ENCODE measurements at places on chromosomes 2 and 18. TPM values are rescaled to one million over a fixed set of nuclear protein-coding genes. Genes with fewer than 3 reads are reported as not detected.

Gene PSD4
- 2.2 TPM for total RNA-seq

DNA sequence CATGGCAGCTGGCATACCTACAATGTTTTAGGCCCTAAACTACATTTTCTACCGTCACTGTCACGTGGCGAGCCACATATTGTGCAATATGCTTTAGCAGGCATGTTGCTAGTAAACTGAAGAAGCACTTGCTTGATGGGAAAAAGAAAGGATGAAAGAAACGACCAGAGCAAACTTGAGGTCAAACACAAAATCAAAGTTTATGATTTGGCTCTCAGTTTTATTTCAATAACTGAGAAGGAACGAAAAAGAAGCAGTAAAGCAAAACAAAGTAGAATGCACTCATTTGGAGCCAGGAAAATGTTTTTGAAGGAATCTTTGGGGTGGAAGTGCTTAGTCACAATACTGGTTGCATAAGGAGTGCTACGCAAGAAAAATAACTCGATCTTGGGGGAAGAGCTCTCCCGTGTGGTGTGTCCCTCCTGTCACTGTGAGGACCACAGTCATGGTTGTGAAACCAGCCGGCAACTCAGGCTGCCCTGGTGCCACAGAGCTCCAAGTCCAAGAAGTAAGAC is 349.8 kb downstream of the RBM43 start:
- peak; percentile 35 for DNase-seq
- H3K27ac ChIP-seq = peak overlapping the region; percentile 69
- H3K4me3 ChIP-seq = no peak overlapping the region
- H3K27me3 ChIP-seq = no peaks in the 10 kb centered on the region

GRCh38 chr18:37672932-37673595 is 107.5 kb upstream of the CELF4 start:
- no peak overlapping the region for H3K4me3 ChIP-seq
- H3K4me1 ChIP-seq = no peaks in the 10 kb centered on the region
- no peak overlapping the region for H3K27ac ChIP-seq
- no peaks in the 10 kb centered on the region for H3K36me3 ChIP-seq
- H3K27me3 ChIP-seq = peaks cover 9% of the 10 kb centered on the region
- DNase-seq = no peak

Gene GREB1L
- 12.3 TPM for total RNA-seq

DNA sequence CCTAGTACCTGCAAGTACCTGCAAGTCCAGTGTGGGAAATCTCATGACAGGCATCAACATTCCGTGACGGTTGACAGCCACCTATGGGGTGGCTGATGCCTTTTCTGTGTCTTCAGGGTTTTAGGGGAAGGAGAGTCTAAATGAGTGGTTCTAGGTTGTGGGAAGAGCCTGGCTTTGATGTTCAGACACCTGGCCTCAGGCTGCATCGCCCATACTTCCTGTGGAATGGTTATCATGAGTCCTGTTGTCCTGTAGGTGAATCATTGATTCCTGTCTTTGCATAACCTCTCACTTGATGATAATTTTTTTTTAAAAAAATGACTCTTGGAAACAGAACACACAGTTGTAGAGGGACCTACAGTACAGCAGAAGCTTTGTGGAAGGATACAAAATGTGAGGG is 108.9 kb downstream of the NEDD4L start:
- H3K4me1 ChIP-seq = no peaks in the 10 kb centered on the region
- no peak for DNase-seq
- H3K4me3 ChIP-seq = no peak overlapping the region
- no peaks in the 10 kb centered on the region for H3K36me3 ChIP-seq

GRCh38 chr2:162401871-162402270 is 57.9 kb downstream of the GCA start:
- H3K27ac ChIP-seq = no peak overlapping the region
- DNase-seq = no peak
- no peaks in the 10 kb centered on the region for H3K27me3 ChIP-seq
- no peaks in the 10 kb centered on the region for H3K36me3 ChIP-seq
- no peak overlapping the region for H3K4me3 ChIP-seq
- no peaks in the 10 kb centered on the region for H3K4me1 ChIP-seq

Gene SIX2
- total RNA-seq = 0.91 TPM

DNA sequence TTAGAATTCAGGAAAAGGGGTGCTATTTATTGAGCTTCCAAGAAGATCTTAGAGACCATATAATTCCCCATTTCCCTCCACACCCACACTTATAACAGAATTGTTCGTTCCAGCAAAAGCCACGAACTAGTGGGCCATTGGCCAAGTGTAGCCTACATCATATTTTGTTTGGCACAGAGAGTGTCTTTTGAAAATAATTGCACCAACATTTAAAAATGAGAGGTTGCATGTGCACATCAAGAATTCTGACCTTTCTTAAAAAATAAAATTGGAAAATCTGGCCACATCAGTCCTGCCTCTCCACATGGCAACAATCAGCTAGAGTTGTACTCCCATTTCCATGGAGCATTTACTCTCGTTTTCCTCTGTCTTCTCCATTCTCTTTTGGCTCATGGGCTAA is 655.5 kb upstream of the FANCL start:
- H3K4me1 ChIP-seq = peaks cover 21% of the 10 kb centered on the region
- no peak overlapping the region for H3K27ac ChIP-seq
- DNase-seq = no peak

GRCh38 chr18:78894033-78894305 is 85.6 kb upstream of the SALL3 start:
- no peak overlapping the region for H3K27ac ChIP-seq
- H3K27me3 ChIP-seq = no peaks in the 10 kb centered on the region
- H3K36me3 ChIP-seq = no peaks in the 10 kb centered on the region
- no peaks in the 10 kb centered on the region for H3K4me1 ChIP-seq

GRCh38 chr18:75128051-75128605 is 80.8 kb downstream of the PTGR3 start:
- H3K4me3 ChIP-seq = no peak overlapping the region
- no peak for DNase-seq
- no peak overlapping the region for H3K27ac ChIP-seq
- peaks cover 5% of the 10 kb centered on the region for H3K27me3 ChIP-seq
- H3K4me1 ChIP-seq = no peaks in the 10 kb centered on the region
- no peaks in the 10 kb centered on the region for H3K36me3 ChIP-seq

DNA sequence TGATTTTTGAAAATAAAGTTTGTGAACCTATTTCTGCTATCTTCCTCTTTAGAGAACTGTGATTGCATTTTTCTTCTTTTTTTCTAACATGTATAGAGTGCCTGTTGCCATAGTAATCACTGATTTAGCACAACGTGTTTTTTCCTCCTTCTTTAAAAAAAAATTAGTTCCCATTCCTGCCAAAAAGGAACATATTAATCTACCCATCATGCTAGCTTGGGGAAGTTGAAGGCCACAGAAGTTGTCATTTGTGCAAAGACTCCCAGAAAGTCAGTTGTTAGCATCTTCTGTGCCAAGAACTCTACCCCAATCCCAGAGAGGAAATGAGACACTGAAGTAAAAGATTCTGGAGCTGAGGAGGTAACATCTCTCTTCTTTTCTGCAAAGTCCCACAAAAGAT is 57.3 kb downstream of the SLC8A1 start:
- no peaks in the 10 kb centered on the region for H3K27me3 ChIP-seq
- H3K27ac ChIP-seq = peak overlapping the region; percentile 47
- H3K4me1 ChIP-seq = peaks cover 78% of the 10 kb centered on the region
- no peaks in the 10 kb centered on the region for H3K36me3 ChIP-seq
- no peak overlapping the region for H3K4me3 ChIP-seq
- DNase-seq = no peak

DNA sequence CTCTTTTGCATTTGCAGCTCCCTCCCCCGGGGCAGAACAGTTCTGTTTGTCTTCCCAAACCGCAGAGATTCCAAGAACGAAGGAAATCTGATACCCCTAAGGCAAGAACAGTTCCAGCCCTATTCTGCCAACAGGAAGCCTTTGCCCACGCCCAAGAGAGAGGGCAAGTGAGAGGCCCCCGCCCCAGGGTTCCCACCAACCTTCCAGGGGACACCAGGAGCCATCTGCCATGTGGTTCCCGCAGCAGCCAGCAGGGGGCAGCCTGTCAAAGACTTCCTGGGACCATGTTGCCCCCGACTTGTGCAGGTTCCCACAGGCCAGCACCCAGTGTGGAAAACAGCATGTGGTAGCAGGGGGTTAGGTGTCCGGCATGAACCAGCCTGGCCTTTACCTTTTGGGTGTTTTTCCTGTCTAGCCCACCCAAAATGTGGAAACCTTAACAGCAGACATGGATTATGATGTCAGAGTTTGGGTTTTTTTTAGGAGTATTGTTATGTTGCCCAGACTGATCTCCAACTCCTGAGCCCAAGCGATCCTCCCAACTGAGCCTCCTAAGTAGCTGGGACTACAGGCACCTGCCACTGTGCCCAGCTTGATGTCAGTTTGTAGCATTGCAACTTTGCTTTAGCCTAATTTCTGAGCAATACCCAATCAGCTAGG is 21.7 kb upstream of the EFHD1 start:
- H3K27ac ChIP-seq = no peak overlapping the region
- no peaks in the 10 kb centered on the region for H3K4me1 ChIP-seq
- DNase-seq = peak; percentile 69
- no peaks in the 10 kb centered on the region for H3K36me3 ChIP-seq

DNA sequence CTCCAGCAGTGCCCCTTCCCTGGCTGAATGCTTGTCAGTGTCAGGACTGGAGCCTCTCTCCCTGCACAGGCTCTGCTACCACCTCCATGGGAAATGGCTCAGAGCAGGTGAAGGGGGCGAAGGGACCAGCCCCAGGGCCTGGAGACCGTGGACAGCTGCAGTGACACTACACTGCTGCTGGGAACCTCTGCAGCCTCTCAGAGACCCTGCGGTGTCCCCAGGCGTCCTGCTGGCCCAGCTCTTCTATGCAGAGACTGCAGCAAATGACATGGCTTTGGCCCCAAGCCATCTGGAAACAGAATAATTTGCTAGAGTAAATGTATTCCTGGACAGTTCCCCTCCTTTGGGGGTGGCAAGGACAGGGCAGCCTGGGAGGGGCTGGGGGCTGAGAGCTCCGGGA is 53.2 kb downstream of the CIB4 start:
- DNase-seq = no peak
- H3K27me3 ChIP-seq = peaks cover 96% of the 10 kb centered on the region
- H3K4me1 ChIP-seq = no peaks in the 10 kb centered on the region

GRCh38 chr18:36493349-36494159 is 196.0 kb downstream of the FHOD3 start:
- H3K36me3 ChIP-seq = no peaks in the 10 kb centered on the region
- no peaks in the 10 kb centered on the region for H3K27me3 ChIP-seq
- peak overlapping the region; percentile 15 for H3K4me3 ChIP-seq
- H3K27ac ChIP-seq = peak overlapping the region; percentile 60
- H3K4me1 ChIP-seq = peaks cover 79% of the 10 kb centered on the region

Gene GATA6
- total RNA-seq = 60.9 TPM

GRCh38 chr2:232571026-232571474 is 20.6 kb downstream of the EIF4E2 start:
- H3K27me3 ChIP-seq = no peaks in the 10 kb centered on the region
- DNase-seq = no peak
- peaks cover 19% of the 10 kb centered on the region for H3K4me1 ChIP-seq
- no peak overlapping the region for H3K27ac ChIP-seq
- peaks cover 93% of the 10 kb centered on the region for H3K36me3 ChIP-seq
- no peak overlapping the region for H3K4me3 ChIP-seq

DNA sequence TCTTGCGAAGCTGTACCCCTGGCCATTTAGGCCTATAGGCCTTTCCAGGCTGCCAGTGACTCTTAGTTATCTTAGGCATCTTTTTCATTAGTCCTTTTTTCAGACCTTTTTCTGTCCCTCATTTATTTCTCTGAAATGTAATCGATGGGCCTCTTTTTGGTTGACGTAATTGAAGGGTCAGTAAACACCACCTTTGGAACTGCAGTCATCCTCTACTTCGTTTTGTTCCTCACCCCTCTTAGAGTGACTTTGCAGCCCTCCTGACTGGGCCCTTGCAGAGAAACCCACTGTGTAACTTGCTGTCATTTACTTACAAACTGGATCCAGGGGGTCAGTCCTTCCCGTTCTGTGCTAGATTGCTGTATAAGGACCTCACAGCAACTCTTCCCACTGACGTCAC is 23.2 kb downstream of the CENPO start:
- no peaks in the 10 kb centered on the region for H3K27me3 ChIP-seq
- H3K27ac ChIP-seq = no peak overlapping the region
- no peak overlapping the region for H3K4me3 ChIP-seq
- H3K4me1 ChIP-seq = peaks cover 11% of the 10 kb centered on the region
- DNase-seq = no peak

DNA sequence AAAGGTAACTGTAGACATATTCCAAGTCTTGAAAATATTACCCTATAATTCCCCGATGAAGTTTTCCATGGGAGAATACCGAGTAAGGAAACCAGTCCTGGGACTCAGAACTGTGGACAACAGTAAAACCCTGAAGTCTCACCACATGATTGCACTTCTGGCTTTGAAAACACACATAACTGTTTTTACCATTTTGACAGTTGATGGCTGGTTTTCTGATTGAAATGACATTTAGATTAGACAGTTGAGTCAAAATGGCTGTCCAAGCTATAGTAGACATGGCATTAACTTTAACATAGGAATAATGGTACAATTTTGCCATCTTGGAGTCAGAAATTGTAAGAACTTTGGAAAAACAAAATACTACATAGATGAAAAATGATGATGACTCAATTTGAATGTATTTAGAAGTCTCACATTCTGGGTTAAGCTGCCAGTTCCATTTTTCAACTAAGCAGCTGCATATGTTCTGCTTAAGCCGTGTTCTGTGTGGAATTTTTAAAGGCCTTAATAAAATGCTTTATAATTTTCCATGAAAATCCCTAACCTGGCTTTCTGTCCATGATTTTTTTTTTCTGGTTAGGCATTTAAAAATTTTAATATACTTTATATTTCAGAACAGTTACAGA is 38.3 kb upstream of the WIPF1 start:
- H3K4me3 ChIP-seq = no peak overlapping the region
- H3K27me3 ChIP-seq = no peaks in the 10 kb centered on the region
- H3K27ac ChIP-seq = no peak overlapping the region
- no peak for DNase-seq

- no peak overlapping the region for H3K4me3 ChIP-seq
- no peak overlapping the region for H3K27ac ChIP-seq
- no peaks in the 10 kb centered on the region for H3K36me3 ChIP-seq
- H3K4me1 ChIP-seq = peaks cover 54% of the 10 kb centered on the region
- no peak for DNase-seq
Measured at GRCh38 chr18:32450874-32451273, 19.8 kb downstream of the GAREM1 start.

- no peaks in the 10 kb centered on the region for H3K27me3 ChIP-seq
- H3K4me1 ChIP-seq = no peaks in the 10 kb centered on the region
- no peaks in the 10 kb centered on the region for H3K36me3 ChIP-seq
- no peak for DNase-seq
- no peak overlapping the region for H3K27ac ChIP-seq
Measured at GRCh38 chr2:11955314-11955713, 208.9 kb downstream of the LPIN1 start.

All from left ventricle myocardium inferior (tissue), 1 donor.